ENCODE measurements at places on chromosomes 1 and 21.
A peak's percentile ranks its signal among the peaks of the same experiment; 100 is the strongest.

DNA sequence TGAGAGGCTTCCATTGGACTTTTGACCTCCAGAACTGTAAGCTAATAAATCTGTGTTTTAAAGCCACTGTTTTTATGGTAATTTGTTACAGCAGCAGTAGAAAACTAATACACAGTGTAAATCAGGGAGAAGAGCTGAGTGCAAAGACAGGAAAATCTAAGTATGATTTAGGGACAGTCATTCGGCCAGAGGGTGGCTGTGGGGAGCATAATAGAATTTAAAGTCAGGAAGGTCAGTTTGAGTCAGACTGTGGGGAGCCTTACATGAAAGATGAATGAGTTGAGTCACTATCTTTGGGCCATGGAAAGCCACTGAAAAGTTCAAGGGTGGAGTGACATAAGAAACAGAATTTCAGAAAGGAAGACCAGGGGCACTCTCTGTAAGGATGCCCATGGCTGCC, 52.4 kb upstream of the SSX2IP start:
- no peak overlapping the region for H3K27ac ChIP-seq
- H3K4me1 ChIP-seq, result no peaks in the 10 kb centered on the region
- no peak for DNase-seq

DNA sequence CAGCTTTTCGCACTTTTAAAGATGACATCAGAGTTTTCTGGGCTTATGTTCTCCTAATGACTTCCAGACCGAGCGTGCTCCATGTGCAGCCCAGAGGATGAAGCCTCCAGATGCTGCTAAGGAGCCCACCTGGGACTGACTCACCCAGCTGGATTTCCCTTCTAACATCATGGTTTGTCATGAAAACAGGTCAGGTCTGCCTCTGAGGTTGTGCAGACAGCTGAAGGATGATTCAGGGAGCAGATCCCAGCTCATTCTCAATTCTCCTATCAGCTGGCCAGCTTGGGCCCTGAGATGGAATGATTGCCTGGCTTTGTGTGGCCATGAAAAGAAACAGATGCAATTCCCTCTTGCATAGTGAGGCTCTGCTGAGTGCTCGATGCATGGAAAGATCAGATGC, 123.9 kb upstream of the DUSP10 start:
- H3K27ac ChIP-seq, result no peak overlapping the region
- no peak for DNase-seq
- no peaks in the 10 kb centered on the region for H3K4me1 ChIP-seq
- H3K36me3 ChIP-seq, result no peaks in the 10 kb centered on the region
- H3K27me3 ChIP-seq, result peaks cover 3% of the 10 kb centered on the region

DNA sequence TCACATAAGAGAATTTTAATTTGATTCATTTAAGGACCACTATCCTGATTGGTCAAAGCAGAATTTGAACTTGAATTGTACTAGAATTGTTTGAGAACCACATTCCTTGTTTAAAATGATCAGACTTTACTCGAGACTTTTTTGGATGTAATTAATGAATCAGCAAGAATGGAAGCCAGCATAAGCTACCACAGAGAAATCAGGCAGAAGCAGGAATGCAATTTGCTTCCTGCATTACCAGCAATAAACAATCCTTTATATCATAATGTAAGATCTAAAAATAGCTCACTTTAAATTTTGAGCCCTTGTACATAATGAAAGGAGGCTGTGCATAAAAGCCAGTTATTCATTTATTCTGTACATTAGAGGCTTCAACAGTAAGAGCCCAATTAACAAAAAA, 119.8 kb upstream of the BACE2 start:
- H3K36me3 ChIP-seq, result no peaks in the 10 kb centered on the region
- DNase-seq, result no peak
- H3K27me3 ChIP-seq, result peaks cover 3% of the 10 kb centered on the region
- H3K4me1 ChIP-seq, result no peaks in the 10 kb centered on the region
- no peak overlapping the region for H3K4me3 ChIP-seq
- no peak overlapping the region for H3K27ac ChIP-seq

GRCh38 chr1:230366504-230366915, 59.6 kb downstream of the PGBD5 start:
- H3K36me3 ChIP-seq, result no peaks in the 10 kb centered on the region
- H3K4me1 ChIP-seq, result no peaks in the 10 kb centered on the region
- H3K27me3 ChIP-seq, result peaks cover 4% of the 10 kb centered on the region
- no peak overlapping the region for H3K4me3 ChIP-seq
- no peak for DNase-seq

- H3K4me3 ChIP-seq, result no peak overlapping the region
- H3K4me1 ChIP-seq, result no peaks in the 10 kb centered on the region
- no peaks in the 10 kb centered on the region for H3K36me3 ChIP-seq
- H3K27me3 ChIP-seq, result no peaks in the 10 kb centered on the region
- no peak for DNase-seq
- no peak overlapping the region for H3K27ac ChIP-seq
These were observed 27.1 kb upstream of the ZC3H11B start for GRCh38 chr1:219639876-219640577.

- DNase-seq, result no peak
- no peaks in the 10 kb centered on the region for H3K27me3 ChIP-seq
- H3K36me3 ChIP-seq, result no peaks in the 10 kb centered on the region
- H3K27ac ChIP-seq, result no peak overlapping the region
These were observed 4.1 kb downstream of the PIK3R3 start for GRCh38 chr1:46128344-46128743.

DNA sequence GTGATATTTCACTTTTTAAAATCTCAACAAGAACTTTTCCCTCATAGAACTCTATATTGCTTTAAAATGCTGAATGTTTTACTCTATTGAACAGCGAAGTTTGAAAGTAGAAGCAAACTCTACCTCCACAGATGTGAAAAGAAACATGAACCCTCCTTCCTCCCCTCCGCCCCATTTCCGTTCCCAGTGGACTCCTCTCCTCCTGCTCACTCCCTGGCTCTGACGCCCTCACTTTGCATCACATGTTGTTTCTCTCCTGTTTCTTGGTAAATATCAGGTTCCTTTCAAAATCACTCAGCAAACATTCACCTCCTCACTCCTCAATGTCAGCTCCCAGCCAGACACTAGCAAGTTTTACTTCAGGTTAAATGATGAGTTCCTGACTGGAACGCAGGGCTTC, 34.6 kb downstream of the KCNH1 start:
- no peak for DNase-seq
- H3K27ac ChIP-seq, result no peak overlapping the region
- no peaks in the 10 kb centered on the region for H3K36me3 ChIP-seq
- no peaks in the 10 kb centered on the region for H3K27me3 ChIP-seq
- H3K4me3 ChIP-seq, result no peak overlapping the region

DNA sequence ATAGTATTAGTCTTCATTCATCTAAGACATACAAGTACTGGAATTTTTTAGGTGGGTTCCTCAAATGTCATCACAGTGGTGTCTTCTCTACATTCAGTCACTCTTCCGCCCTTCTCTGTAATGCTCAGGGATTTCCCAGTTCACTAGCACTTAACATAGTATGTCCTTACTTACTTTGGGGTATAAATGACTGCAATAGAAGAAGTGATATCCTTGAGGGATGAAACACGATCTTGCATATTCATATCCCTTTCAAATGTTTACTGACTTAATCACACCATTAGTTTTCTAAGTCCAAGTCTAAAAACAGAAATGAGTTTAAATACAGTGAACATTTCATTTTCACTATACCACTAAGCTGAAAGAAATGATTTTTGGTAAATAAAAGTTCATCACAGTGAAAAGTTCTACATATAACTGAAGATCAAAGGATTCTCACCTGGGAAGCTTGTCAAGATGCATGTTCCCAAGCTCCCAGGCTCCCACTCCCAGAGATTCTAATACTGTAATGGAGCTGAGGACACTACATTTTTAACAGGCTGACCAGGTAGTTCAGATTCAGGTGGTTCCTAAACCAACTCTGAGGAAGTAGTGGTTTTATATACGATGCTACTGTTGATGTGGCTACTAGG, 29.7 kb downstream of the MRPL39 start:
- no peaks in the 10 kb centered on the region for H3K27me3 ChIP-seq
- H3K27ac ChIP-seq, result no peak overlapping the region
- no peak overlapping the region for H3K4me3 ChIP-seq

DNA sequence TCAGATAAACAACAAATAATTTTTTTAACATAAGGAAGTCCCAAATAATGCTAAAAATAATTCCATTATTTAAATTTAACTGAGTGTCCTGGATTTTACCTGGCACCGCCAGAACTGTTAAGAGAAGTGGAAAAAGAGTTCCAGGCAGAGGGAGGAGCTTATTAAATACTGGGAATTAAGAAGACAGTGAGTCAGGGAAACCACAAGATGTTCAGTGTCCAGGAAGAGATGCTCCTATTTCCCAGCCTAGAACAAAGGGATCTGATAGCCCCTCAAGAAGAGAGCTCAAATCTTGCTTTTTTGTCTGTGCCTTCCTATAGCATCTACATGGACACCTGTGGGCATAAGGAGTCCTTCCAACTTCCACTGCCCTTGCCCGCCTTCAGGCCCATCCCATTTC, 85.9 kb downstream of the PGM1 start:
- DNase-seq, result no peak
- no peak overlapping the region for H3K4me3 ChIP-seq
- no peaks in the 10 kb centered on the region for H3K36me3 ChIP-seq

GRCh38 chr1:88302843-88303486, 381.1 kb upstream of the PKN2 start:
- no peaks in the 10 kb centered on the region for H3K4me1 ChIP-seq
- H3K27me3 ChIP-seq, result no peaks in the 10 kb centered on the region
- H3K4me3 ChIP-seq, result no peak overlapping the region
- no peaks in the 10 kb centered on the region for H3K36me3 ChIP-seq
- peak; percentile 5 for DNase-seq

- no peak overlapping the region for H3K4me3 ChIP-seq
- H3K27ac ChIP-seq, result peak overlapping the region; percentile 26
- peak; percentile 86 for DNase-seq
- H3K27me3 ChIP-seq, result no peaks in the 10 kb centered on the region
These were observed 20.4 kb downstream of the LURAP1 start for GRCh38 chr1:46223472-46223943.

DNA sequence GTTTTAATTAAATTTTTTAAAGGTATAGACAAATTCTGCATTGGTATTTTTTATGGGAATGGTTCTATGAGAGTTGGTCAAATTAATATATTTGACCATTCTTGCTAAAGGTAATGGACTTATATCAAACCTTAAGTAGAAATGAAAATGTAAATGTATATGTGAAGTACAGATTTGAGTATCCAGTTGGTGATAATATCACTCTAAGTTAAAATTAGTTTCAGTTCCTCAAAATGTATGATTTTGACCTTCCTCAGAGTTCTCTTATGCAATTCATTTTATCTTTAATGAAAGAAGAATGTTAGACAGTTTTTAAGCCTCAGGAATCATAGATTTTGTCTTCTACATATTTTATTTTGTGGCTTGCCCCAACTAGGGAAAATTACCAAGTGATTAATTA, 1291.5 kb upstream of the B3GALT2 start:
- H3K27ac ChIP-seq, result no peak overlapping the region
- H3K36me3 ChIP-seq, result no peaks in the 10 kb centered on the region
- no peak overlapping the region for H3K4me3 ChIP-seq

- no peak for DNase-seq
- H3K27ac ChIP-seq, result no peak overlapping the region
- H3K4me1 ChIP-seq, result peaks cover 6% of the 10 kb centered on the region
These were observed 569 bp upstream of the DAB1 start for GRCh38 chr1:57424231-57425027.

GRCh38 chr21:44454747-44455523, at the start of gene LRRC3:
LRRC3 (plus strand) TSS chr21:44455510; CDS start chr21:44456645, 1,135 bp downstream.
- H3K4me1 ChIP-seq, result no peaks in the 10 kb centered on the region
- no peak for DNase-seq
- 0 out of 2 replicates have a peak within 1 kb of the TSS, but pooled peaks have one; percentile 29 for H3K27ac ChIP-seq
- no peaks in the 10 kb centered on the region for H3K27me3 ChIP-seq

DNA sequence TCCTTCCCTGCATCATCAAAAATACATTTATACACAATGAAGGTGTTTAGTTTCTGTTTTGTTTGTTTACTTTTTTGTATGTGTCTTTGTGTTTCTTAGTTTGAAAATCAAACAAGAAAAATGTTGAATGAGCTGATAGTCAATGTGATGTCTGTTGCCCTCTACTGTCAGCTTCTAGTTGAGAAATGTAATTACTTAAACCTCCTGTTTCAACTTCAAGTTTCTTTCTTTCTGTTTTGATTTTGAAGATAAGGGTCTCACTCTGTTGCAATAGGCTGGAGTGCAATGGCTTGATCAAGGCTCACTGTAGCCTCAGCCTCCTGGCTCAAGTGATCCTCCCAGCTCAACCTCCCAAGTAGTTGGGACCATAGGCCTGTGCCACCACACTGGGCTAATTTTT, 37.5 kb downstream of the SPTA1 start:
- H3K4me1 ChIP-seq, result no peaks in the 10 kb centered on the region
- no peak for DNase-seq
- no peak overlapping the region for H3K4me3 ChIP-seq
- H3K27me3 ChIP-seq, result no peaks in the 10 kb centered on the region

GRCh38 chr1:172004671-172005070, 163.4 kb downstream of the DNM3 start:
- no peaks in the 10 kb centered on the region for H3K36me3 ChIP-seq
- peak overlapping the region; percentile 86 for H3K27ac ChIP-seq
- H3K4me3 ChIP-seq, result no peak overlapping the region
- peaks cover 5% of the 10 kb centered on the region for H3K4me1 ChIP-seq
- no peak for DNase-seq
- no peaks in the 10 kb centered on the region for H3K27me3 ChIP-seq

GRCh38 chr1:165153182-165153581, 203.3 kb downstream of the LMX1A start:
- H3K4me1 ChIP-seq, result no peaks in the 10 kb centered on the region
- no peaks in the 10 kb centered on the region for H3K27me3 ChIP-seq
- H3K27ac ChIP-seq, result no peak overlapping the region

DNA sequence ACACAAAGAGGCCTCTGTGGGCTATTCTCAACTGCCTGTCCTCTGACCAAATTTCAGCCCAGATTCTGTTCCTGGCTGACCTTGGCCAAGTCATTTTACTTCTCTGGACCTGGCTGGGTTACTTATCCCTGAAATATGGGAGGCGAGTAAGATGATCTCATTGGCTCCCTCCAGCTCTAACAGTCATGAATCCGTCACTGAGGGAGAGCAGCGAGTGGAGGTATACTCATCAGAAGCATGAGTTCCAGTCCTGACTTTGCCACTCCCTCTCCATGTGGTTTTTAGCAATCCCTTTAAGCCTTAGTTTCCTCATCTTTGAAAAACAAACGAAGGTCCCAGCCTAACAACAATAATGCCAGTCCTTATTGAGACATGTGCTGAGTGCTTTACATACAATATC, 63.5 kb downstream of the CCDC185 start:
- no peak overlapping the region for H3K27ac ChIP-seq
- H3K36me3 ChIP-seq, result no peaks in the 10 kb centered on the region
- no peak for DNase-seq
- H3K4me1 ChIP-seq, result no peaks in the 10 kb centered on the region
- peaks cover 2% of the 10 kb centered on the region for H3K27me3 ChIP-seq
